Stimulated activated CD4-positive, alpha-beta T cell treated with anti-CD3 and anti-CD28 coated beads, Interleukin-1b, Interleukin-23, amount 100 ng/mL, for 4 hours (primary cell): ENCODE measurements at places on chromosomes 13 and 19.

GRCh38 chr19:5978606-5979552, 939 bp upstream of the RANBP3 start:
- no peak for DNase-seq

DNA sequence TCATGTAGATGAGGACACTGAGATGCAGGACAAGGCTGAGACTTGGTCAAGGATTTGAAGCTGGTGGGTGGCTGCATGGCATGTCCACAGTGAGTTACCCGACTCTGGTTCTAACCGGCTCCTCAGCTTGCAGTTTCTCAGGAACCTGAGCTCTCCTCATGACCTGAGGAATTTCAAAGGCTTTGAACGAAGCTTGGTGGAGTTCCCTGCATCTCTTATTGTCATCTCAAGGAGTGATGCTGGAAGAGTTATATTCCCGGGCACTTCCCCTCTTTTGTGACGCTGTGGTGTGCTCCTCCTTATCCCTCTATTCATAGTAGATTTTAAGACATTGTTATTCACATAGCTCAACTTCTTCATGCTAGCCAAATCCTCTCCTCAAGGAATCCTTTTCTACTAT, 500.1 kb upstream of the HTR2A start:
- no peak for DNase-seq

GRCh38 chr13:110555601-110556223, 5.8 kb downstream of the RAB20 start:
- DNase-seq, result no peak

DNA sequence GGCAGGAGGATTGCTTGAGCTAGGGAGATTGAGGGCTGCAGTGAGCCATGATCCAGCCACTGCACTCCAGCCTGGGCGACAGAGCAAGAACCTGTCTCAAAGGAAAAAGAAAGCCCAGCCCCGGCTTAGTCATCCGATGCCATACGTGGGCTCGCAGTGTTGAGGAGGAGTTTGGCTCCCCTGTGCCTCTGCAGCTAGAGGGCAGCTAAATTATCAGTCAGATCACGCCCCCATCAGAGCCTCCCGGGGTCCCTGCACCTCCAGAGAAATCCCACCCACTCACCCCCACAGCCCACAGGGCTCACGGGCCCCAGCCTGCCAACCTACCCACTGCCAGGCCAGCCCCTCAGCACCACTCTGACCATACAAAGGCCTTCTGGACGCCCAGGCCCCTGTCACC, 27.6 kb downstream of the MAU2 start:
- no peak for DNase-seq

- DNase-seq, result no peak
Observed at GRCh38 chr13:93345770-93346169, 119.2 kb downstream of the GPC6 start.

- no peak for DNase-seq
Observed at GRCh38 chr19:30053558-30053957, 111.5 kb downstream of the URI1 start.

DNA sequence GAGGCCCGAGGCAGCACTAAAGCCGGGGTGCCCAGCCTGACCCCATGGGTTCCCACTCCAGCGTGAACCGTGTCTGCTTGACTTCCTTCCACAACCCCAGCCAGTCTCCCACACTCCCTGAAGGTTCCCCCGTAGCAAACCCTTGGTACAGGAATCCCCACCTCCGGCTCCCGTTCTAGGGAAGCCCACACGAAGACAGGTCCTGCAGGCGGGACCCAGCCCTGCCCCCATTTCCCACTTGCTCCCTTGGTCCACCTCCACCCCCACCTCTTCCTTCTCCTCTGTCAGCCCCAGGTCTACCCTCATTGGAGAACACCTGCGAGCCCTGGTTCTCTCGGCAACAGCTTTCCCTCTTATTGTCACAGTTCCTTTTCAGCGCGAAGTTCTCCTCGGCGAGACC, 23.9 kb downstream of the C19orf81 start:
- DNase-seq, result no peak

GRCh38 chr13:76813891-76814290, 72.3 kb downstream of the KCTD12 start:
- DNase-seq, result no peak

DNA sequence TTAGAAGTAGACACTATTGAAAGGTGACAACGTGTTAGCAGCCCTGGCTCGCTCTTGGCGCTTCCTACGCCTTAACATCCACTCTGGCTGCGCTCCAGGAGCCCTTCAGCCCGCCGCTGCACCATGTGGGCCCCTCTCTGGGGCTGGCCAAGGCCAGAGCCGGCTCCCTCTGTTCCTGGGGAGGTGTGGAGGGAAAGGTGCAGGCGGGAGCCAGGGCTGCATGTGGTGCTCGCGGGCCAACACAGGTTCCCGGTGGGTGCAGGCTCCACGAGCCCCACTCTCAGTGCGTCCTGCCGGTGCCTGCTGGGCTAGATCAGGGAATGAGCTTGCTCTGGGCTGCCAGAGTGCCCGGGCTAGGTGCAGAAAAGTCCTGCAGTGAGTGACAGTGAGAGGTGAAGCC, 1284.3 kb downstream of the OLFM4 start:
- DNase-seq, result no peak

GRCh38 chr19:6579450-6580178, 11.3 kb downstream of the CD70 start:
- no peak for DNase-seq

DNA sequence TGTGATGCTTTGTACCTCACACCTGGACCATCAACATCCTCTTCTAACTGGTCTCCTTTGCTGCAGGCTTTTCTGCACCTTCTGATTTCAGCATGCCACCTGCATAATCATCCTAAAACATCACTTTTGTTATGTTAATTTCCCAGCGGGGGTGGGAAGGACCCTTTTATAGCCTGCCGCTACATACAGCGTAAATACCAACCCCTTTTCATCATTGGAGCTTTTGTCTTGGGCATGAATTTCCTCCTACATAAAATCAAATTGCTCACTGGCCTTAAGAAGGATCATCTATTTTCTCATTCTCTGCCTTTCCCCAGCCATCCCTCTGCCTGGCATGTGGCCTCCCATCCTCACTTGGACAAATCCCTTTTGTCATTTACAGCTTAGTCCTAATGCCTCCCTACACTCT, 124.7 kb downstream of the RBM26 start:
- no peak for DNase-seq

GRCh38 chr13:89380101-89380500, 1708.9 kb downstream of the SLITRK5 start:
- no peak for DNase-seq

DNA sequence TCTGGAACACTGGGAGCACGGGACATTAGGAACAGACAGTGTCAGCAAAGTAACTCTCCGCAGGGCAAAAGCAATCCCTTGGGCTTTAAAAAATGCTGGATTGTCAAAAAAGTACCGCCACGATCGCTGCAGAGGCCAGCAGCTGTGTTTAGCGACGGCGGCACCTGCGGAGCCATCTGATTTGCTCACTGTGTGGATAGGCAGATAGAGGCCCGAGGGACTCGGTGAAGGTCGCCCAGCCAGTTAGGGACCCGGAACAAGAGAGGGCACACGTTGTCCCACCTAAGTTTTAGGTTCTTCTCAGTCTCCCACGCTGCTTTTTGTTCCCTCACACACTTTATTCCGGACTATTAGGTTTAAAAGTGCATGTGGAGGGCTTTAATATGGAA, 238.3 kb downstream of the TEX29 start:
- DNase-seq, result no peak
